Temporal lobe (tissue), 4 donors: ENCODE measurements at places on chromosomes 4 and X. TPM values are rescaled to one million over a fixed set of nuclear protein-coding genes. Genes with fewer than 3 reads are reported as not detected.

Gene TREX2
- total RNA-seq = 0.25 TPM

Gene CXCR3
- total RNA-seq = not detected

Gene IDS
- total RNA-seq = 130 TPM

Gene WDR44
- total RNA-seq = 28.0 TPM

Gene RAB9B
- 33.2 TPM for total RNA-seq

Gene SNX12
- total RNA-seq = 64.4 TPM

Gene GABRE
- 1.2 TPM for total RNA-seq

Gene ZMAT1
- 12.5 TPM for total RNA-seq

Gene MAP9
- 38.6 TPM for total RNA-seq

Gene TENM3
- 71.5 TPM for total RNA-seq

Gene TSC22D3
- 46.0 TPM for total RNA-seq

Gene SOWAHB
- 3.9 TPM for total RNA-seq

Gene SERTM2
- under 0.01 TPM for total RNA-seq

Gene NEXMIF
- 52.6 TPM for total RNA-seq

Gene ASB12
- 0.25 TPM for total RNA-seq

Gene NEUROG2
- 25.1 TPM for total RNA-seq

Gene LUZP4
- total RNA-seq = not detected

Gene MXRA5
- total RNA-seq = 2.7 TPM

Gene GABRB1
- 72.0 TPM for total RNA-seq

Gene POU3F4
- 11.1 TPM for total RNA-seq

Gene CT45A5
- total RNA-seq = not detected
